ENCODE measurements at places on chromosomes 6 and 20.

DNA sequence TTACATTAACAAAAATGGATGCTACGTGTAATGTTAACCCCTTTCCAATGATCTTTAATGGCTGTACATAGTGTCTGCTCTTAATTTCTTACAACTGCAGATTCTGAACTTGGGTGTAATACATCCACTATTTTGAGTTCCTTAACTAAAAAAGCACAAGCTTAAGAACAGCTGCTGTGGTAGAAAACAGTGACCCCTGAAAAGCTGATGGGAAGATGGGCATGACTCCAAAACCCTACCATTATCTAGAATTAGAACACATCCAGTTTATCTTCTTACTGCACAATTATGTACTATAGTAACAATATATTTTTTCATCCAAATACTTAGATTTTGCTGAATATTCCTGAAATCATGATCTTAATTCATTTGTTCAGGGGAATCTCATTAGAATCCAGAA is 49.3 kb downstream of the LYRM4 start:
- no peak for DNase-seq

GRCh38 chr6:102438171-102438570 is 1044.7 kb downstream of the GRIK2 start:
- no peak for DNase-seq

DNA sequence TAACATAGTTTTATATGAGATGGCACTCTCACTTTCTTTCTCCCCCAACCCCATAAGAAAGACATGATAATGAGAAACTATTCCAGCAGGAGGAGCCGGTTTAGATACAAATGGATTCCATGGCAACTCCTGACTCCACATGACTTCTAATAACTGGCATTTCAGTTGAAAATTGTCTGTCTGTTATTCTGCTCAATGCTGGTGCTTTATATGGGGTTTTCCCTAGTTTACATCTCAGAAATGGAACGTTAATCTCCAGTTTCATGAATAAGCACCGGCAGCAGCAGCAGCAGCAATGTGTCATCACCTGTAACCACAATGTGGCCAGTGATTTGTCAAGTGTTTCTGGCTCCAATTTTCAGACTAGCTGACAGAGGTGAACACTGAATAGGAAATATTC is 8.0 kb upstream of the SIM1 start:
- no peak for DNase-seq

GRCh38 chr20:50442512-50442911 is 67.7 kb upstream of the PTPN1 start:
- no peak for DNase-seq

GRCh38 chr6:131807321-131807643 is 538 bp upstream of the ENPP1 start:
- no peak for DNase-seq

DNA sequence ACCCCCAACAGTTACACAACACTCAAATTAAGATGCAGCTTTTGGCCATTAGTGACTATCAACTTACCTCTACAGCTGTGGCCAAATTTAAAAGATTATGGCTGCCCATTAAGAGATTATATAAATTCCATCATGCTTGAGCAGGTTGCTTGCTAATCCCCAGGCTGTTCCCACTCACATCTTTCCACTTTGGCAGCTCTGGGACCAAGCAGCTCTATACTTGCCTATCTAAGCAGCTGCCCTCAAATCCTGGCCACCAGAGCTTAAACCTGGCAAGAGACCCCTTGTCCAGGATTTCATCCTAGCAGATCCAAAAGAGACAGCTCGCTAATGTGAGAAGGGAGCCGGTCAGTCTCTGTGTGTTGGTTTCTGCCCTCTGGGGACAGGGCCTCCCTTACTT is 127.9 kb downstream of the SLC23A2 start:
- DNase-seq, result no peak

- no peak for DNase-seq
Measured at GRCh38 chr6:70414813-70415212, 1.5 kb downstream of the FAM135A start.

DNA sequence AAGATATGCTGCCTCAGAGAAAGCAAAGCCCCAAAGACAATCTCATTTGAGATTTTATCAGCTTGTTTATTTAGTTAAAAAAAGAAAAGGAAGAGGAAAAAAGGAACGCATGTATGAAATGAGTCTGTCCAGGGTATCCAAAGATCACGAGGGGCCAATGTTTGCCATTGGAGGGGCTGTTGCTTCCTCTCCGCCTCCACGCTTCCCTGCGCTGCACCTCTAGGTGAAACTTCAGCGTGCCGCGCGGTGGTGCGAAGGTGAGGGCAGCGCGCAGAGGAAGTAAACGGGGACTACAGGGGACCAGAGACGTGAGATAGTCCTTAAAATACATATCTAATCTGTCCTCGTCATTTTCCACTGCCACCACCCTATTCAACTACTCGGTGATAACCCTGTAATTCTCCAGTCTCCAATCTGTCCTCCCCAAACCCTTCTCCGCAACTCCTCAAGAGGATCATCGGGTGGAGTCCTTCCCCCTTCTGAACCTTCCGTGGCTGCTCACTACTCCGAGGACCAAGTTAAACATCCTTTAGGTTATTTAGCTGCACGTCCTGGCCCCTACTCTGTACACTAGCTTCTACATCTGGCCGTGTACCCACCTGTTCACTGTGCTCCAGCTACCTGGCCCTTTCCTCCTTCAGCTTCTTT is 1.1 kb upstream of the DCBLD1 start:
- DNase-seq, result no peak

DNA sequence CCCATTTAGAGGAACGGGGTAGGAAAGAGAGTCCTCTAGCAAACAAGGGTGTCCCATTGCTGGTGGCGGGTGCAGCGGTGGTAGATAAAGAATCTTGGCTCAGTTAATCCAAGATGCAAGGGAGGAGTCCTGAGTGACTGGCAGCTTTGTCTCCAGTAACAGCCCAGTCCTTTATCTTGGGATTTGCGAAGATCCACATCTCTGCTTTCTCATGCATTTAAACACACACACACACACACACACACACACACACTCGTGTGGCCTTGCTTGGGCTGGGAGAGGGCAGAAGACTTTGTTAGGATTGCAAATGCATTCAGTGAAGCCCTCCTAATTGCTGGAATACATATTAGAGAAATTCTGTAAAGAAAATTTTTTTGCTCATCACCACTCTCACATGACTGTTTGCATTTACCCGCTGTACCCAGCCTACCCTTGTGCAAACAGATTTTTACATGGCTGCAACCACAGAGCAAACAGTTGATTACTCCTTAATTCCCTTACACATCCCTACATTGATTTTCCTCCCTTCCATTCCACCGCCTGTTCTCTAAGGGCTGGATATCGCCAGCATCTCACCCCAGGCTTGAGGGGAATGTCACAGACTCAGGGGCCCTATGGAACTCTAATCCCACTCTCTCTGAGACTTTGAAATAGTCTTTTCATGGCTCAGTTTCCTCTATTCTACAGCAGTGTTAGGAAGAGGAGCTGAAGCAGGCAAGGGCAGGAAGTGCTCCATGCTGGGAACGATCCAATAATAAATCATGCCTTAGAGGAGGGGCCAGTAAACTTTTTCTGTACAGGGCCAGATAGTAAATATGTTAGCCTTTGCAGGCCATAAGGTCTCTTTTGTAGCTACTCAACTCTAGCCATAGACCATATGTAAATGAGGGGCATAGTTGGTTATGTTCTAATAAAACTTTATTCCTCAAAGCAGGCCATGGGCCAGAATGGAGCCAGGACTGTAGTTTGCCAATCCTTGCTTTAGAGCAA is 3.5 kb downstream of the C6orf132 start:
- DNase-seq, result no peak

- no peak for DNase-seq
Measured at GRCh38 chr20:32509639-32510066, 75.5 kb downstream of the NOL4L start.

DNA sequence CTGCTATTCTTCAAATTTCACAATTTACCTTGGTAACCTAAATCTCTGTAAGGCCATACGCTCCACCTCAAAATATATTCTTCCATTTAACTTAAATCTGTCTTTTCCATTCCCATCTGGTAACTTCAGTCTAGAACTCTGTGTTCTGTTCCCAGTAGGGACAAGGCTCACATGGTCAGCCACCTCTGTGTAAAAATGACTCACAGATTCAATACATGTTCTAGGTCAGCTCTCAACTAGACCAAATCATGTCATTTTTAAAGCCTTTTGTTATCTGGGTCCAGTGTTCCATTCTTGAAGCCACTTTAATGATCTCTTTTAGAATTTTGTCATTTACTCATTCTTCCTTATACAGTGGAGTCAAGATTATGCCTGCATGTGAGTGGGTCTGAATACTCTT is 315.6 kb upstream of the CITED2 start:
- no peak for DNase-seq

DNA sequence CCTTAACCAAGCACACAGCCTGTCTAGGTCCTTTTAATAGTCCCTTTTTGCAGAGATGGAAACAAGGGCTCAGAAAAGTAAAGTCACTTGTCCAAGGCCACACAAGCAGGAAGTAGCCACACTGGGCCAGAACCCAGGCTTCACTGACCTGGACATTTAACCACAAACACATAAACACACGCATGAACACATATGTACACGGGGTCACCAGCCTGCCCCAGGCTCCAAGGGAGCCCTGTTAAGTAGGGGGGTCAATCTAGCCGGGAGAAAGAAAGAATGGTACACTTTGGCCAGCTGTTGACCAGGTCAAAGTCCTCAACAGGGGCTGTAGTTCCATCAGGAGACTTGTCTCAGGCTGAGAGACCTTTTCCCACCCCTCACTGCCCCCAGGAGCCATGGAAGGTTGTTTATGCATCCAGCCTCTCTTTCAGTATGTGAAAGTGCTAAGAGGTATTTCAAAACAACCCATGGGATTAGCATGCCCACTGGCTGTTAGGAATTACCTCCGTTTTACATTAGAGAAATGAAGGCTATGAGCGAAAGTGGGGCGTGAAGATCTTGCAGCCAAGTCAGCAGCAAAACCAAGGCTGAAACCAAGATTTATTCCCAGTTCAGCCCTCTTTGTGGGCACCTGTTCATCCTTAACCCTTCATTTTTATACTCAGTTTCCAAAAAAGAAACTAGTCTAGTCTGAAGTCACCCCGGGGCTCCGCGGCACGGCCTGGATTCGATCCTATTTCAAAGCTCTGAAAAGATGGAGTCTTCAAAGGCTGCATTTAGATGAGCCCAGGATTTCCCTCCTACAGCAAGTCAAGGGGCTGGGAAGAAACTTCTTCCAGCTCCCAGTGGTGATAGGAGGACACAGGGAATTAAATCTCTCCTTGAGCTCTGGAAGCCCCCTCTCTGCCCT is 9.8 kb downstream of the SDC4 start:
- DNase-seq, result no peak

GRCh38 chr20:36309643-36310042 is 3.5 kb downstream of the DLGAP4 start:
- no peak for DNase-seq

DNA sequence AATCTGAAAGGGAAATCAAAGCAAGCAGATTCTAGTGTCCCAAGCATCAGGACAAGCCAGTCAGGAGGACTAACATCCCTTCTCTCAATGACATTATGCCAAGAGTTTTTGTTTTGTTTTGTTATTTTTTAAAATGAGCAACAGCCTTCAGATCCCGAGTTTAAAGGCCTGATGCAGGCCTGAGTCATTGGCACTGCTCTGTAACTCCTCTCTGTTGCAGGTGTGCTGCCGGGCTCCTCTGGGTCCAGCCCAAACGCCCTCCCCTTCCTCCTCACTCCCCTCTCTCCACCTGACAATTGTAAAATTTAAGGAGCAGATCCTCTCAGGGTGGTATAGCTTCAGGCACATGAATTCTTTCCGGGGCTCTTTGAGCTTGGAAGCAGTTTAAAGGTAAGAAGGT is 502.0 kb downstream of the BMP2 start:
- DNase-seq, result no peak

GRCh38 chr6:9520417-9521151 is 894.3 kb downstream of the TFAP2A start:
- DNase-seq, result peak; percentile 88

- DNase-seq, result peak; percentile 97
Measured at GRCh38 chr20:56554869-56555268, 21.8 kb downstream of the FAM209B start.

DNA sequence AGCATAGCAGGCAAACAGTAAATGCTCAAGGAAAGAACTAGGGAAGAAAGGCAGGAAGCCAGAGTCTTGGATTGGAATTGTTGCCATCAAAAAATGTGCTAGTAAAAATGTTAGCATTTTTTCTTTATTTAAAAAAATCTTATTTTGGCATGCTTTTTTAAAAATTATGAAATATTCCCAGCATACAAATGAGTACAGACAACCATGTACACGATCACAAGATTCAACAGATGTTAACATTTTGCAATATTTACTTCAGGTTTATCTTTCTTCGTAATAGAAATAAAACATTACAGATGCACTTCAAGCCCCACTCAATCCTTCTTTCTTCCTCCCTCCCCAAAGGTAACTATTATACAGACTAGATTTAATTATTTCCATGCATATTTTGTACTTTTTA is 27.4 kb upstream of the NOP56 start:
- no peak for DNase-seq

DNA sequence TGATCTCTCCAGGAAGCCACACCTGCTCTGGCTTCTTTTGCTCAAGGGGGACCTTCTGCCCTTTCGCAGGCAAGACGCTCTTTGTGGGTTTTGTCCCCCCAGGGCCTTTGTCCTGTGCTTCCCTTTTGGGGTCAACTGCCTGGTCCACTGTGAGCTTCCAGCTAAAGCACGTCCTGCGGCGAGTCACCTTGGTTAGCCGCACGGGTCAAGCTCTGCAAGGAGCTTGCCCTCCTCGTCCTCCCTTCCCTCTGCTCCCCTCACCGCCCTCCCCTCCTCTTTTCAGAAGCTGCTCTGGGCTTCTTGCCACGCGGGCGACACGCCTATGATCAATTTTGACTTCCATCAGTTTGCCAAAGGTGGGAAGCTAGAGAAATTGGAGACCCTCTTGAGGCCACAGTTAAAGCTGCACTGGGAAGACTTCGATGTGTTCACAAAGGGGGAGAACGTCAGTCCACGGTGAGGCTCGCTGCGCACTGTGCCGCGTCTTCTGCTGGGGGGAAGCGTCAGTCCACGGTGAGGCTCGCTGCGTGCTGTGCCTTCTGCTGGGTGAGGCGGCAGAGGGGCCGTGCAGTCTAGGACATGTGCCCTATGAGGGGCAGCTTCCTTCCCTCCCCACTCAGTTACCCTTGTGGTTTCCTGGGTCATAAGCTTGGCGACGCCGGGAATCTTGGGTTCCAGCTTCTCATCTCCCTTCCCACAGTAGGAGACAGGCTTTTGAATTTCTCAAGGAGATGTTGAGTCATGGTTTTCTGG is 80.2 kb downstream of the SYNJ2 start:
- peak; percentile 77 for DNase-seq

DNA sequence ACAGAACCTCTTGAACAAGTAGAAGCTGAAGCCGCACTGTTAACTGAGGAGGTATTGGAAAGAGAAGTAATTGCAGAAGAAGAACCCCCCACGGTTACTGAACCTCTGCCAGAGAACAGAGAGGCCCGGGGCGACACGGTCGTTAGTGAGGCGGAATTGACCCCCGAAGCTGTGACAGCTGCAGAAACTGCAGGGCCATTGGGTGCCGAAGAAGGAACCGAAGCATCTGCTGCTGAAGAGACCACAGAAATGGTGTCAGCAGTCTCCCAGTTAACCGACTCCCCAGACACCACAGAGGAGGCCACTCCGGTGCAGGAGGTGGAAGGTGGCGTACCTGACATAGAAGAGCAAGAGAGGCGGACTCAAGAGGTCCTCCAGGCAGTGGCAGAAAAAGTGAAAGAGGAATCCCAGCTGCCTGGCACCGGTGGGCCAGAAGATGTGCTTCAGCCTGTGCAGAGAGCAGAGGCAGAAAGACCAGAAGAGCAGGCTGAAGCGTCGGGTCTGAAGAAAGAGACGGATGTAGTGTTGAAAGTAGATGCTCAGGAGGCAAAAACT is 40.1 kb downstream of the ZBTB2 start:
- no peak for DNase-seq

Measured in astrocyte of the spinal cord (primary cell).